ENCODE measurements at places on chromosomes 16 and 17. TPM values are rescaled to one million over a fixed set of nuclear protein-coding genes. Genes with fewer than 3 reads are reported as not detected.

EVI2A gene
- 21.8 TPM for total RNA-seq

DNA sequence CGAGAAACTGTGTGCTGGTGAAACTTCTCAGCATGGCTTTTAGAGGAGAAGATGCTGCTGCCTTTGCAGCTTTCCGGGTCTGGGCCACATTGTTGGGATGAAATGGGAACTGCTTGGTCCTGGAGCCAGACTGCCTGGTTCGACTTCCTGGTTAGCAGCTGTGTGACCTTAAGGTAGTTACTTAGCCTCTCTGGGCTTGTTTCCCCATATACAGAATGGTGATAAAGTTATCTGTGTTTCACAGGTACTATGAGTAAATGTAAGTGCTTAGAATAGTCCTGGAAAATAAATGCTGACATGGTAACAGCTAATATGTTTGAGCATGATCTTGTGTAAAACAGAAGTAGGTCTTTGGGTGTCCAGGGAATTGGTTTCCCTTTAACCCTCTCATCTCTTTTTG is 26.3 kb downstream of the AKAP1 start:
- no peaks in the 10 kb centered on the region for H3K4me1 ChIP-seq
- no peaks in the 10 kb centered on the region for H3K27me3 ChIP-seq
- no peak for ATAC-seq
- no peak overlapping the region for H3K4me3 ChIP-seq
- H3K27ac ChIP-seq: no peak overlapping the region

- H3K4me1 ChIP-seq: no peaks in the 10 kb centered on the region
- no peak overlapping the region for H3K27ac ChIP-seq
- no peak overlapping the region for H3K4me3 ChIP-seq
Observed at GRCh38 chr16:13793841-13794409, 126.0 kb upstream of the ERCC4 start.

DNA sequence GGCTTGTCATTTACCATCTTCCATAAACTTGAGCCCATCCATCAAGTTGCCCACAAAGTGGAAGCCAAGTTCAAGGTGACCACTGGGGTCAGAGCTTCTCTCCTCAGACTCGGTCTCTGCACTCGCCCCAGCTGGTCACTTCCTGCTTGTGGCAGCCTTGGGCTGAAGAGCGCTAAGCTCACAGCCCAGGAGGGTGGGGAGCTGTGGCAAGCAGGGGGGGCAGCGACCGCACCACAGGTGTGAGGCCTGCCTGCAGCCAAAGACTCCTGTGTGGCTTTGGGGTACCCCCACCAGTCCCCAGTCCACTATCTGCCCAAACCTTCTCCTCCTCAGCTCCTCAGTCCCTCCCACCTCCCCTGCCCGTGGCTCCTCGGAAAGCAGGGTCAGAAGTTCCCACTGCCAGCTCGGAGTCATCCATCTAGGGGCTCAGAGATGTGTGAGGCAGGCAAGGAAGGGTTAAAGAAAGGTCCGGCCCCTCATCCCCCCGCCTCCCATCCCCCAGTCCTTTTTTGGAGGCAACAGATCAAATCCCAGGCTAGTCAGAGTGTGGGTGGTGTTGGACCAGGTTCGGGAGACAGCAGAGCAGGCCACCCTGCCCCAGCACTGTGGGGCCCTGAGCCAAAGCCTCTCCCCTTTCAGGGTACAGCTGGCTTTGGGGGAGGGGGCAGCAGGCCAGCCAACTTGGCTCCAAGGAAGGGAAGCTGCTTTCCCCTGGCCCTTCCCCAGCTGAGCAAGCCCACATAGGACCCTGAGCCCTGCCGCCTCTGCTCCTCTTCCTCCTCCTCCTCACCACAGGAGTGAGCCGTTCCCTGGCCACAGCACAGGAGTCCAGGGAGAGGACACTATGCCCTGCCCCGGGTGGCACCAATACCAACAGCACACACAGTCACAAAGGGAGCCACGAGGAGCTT is 3.2 kb downstream of the CSF3 start:
- H3K36me3 ChIP-seq: peaks cover 36% of the 10 kb centered on the region
- H3K27me3 ChIP-seq: no peaks in the 10 kb centered on the region
- peaks cover 4% of the 10 kb centered on the region for H3K4me1 ChIP-seq

All from activated T-helper 17 cell treated with anti-CD3 and anti-CD28 coated beads, Interleukin-2, amount 50 U/mL, for 72 hours (primary cell).